ENCODE measurements at places on chromosomes 1 and 21.

DNA sequence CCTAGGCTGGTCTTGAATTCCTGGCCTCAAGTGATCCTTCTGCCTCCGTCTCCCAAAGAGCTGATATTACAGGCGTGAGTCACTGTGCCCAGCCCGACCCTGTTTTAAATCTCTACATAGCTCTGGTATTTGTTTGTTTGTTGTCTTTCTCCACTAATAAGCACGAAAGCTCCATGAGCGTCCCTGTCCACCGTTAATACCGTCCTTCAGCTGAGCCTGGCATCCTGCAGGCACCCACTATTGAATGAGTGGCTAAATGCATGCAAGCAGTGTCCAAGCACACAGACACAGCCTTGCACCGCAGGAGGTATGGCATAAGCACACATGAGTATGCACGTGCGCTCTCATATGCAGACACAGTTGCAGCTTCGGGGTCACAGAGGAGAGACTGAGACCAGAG lies 4.5 kb upstream of the COL16A1 start:
- DNase-seq: no peak

DNA sequence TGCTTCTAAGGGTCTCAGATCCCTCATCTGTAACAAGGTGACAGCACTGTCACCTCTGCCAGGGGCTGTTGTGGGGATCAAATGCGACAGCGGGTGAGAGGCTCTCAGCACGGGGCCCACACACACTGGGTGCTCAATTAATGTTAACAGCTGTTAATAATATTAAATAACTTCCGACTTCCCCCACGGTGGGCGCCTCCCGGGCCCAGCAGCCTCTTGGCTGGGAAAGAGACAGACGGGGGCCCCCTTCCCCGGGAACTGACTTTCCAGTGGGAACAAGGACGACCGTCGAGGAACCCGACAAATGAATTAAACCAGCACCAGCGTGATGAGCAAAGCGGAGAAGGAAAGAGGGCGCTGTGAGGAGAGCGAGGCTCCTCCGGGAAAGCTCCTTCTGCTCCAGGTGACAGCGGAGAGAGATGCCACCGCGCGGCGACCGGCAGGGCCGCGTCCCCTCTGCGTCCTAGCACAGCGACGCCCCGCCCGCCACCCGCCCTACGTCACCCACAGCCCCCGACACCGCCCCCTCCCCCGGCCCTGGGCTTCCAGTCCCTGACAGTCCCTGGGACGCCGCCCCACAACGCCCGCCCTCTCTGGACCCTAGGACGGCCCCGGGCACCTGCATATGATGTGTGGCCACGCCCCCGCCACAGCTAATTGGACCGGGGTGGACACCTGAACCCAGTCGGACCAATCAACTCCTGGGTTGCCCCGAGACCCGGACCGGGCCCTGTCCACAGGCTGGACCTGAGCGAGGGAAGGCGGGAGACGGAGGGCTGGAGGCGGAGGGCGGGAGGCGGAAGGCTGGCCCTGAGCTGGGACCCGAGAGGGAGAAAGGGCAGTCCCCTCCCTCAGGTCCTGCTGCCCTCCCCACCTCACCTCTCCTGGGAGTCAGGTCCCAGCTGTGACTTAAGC lies 38.2 kb downstream of the MATN1 start:
- DNase-seq: peak; percentile 19

GRCh38 chr1:245859493-245860114 lies 647.5 kb downstream of the SMYD3 start:
- DNase-seq: peak; percentile 26

GRCh38 chr1:187655104-187655503 lies 826.4 kb downstream of the PLA2G4A start:
- no peak for DNase-seq

- DNase-seq: no peak
These were observed 55.9 kb downstream of the CNST start for GRCh38 chr1:246622035-246622652.

DNA sequence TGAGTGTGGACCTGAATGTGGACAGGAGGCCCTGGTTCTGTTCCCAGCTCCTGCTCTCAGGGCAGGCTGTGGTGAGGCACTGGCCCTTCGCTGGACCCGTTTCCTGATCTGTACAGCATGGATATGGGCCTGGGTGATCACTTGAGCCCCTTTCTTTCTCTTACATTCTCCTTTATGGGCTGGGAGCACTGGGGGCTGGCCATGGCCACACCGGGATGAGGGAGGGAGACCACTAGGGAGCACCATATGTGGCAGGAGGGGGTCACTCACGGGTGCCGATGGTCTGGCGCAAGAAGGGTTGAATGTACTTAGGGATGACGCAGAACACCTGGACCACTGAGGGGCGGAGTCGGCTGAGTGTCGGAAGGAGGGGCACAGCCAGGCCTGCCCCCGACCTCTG lies 2.7 kb downstream of the DCST2 start:
- no peak for DNase-seq

DNA sequence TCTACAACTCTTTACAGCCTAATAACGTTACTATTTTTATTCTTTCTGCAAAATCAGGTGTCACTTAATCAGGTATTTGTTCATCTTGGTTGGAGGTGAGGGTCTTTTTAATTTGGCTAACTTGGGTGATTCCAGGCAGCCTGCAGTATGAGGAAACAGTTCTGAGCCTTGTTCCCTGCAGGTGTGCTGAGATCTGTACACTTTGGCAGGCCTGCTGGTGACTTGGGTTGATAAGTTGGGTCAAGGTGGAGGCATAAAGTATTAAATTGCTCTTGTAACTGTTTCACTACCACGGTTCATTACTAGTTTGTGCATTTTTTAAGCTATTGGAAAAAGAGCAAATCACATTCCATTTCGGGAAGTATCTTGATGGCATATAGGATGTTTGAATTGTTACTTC lies 10.0 kb downstream of the MAP3K21 start:
- no peak for DNase-seq

GRCh38 chr1:44790968-44791801 lies 3.2 kb upstream of the BEST4 start:
- no peak for DNase-seq

- no peak for DNase-seq
These were observed 45.4 kb downstream of the RCSD1 start for GRCh38 chr1:167675440-167675839.

All from activated CD4-positive, alpha-beta T cell treated with anti-CD3 and anti-CD28 coated beads for 48 hours (primary cell).